Calu3 (cell line): ENCODE measurements at places on chromosomes 2 and 18. TPM values are rescaled to one million over a fixed set of nuclear protein-coding genes. Genes with fewer than 3 reads are reported as not detected.

- no peak for DNase-seq
These were observed 662.2 kb upstream of the CNTNAP5 start for GRCh38 chr2:123362671-123363440.

Gene IL37
- total RNA-seq, result 1.9 and 2.0 TPM in 2 replicates

DNA sequence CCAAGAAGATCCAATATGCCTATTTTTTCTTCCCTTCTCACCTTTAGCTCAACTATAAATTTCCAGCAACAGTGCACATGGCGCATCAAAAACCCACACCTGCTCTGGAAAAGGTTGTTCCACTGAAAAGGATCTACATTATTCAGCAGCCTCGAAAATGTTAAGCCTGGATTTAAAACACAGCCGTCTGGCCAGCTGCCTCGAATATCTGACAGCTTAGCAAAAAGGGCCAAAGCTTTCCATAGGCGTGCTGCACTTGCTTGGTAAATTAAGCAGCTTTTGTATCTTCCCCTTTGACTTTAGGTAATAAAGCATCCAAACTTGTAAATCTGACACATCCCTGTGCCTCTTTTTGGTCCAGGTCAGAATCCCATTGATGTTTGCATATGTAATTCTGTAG is 20.5 kb downstream of the DAPL1 start:
- no peak for DNase-seq

GRCh38 chr2:172921532-172922236 is 154.0 kb upstream of the MAP3K20 start:
- no peak for DNase-seq

Gene MPPE1
- total RNA-seq, result 37.6 and 44.4 TPM in 2 replicates

GRCh38 chr18:73647391-73647790 is 500.2 kb downstream of the FBXO15 start:
- DNase-seq, result no peak

- DNase-seq, result no peak
These were observed 26.5 kb downstream of the KIF1A start for GRCh38 chr2:240793313-240794177.

DNA sequence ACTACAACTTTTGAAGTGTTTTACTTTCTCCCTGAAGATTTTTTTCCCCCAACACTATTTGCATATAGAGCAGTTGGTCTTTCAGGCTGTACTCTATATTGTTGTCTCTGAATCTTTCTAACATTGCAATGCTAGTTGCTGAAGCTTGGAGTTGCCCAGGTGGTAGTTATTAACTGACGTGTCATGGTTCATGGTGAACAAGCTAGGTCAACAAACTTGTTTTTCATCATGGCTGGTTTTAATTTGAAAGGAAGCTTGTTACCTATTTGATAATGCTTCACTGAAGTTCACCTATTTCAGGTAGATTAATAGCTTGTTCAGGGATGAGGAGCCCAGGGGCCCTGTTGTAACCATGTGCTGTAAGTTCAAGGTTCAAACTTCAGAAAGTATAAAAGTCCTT is 158.8 kb upstream of the ZEB2 start:
- no peak for DNase-seq

- DNase-seq, result no peak
These were observed 119.7 kb upstream of the NFATC1 start for GRCh38 chr18:79275992-79276391.

DNA sequence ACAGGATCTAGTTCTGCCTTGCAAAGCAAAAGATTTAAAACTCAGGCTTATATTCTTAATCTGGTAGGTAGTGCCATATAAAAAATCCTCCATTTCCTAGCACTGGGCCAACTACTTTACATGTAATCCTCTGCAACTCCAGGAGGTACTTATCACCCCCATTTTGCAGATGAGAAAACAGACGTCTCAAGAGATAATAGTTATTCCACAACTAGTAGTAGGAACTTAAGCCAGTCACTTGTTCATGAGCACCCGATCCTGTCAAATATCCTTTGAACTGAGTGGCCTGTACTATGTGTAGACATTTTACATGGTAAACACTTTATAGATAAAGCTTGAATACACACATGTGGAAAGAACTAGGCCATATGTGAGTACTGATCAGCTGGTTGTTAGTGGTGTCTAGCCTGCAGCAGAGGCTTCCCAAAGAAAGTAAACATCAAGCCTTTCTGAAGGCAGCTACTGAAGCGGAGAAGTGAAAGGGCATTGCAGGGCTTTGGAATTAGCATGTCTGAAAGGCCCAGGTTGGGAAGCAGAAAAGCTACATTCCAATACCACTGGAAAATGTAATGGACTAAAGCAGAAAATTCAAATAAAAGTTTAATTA is 48.0 kb downstream of the NAB1 start:
- no peak for DNase-seq

DNA sequence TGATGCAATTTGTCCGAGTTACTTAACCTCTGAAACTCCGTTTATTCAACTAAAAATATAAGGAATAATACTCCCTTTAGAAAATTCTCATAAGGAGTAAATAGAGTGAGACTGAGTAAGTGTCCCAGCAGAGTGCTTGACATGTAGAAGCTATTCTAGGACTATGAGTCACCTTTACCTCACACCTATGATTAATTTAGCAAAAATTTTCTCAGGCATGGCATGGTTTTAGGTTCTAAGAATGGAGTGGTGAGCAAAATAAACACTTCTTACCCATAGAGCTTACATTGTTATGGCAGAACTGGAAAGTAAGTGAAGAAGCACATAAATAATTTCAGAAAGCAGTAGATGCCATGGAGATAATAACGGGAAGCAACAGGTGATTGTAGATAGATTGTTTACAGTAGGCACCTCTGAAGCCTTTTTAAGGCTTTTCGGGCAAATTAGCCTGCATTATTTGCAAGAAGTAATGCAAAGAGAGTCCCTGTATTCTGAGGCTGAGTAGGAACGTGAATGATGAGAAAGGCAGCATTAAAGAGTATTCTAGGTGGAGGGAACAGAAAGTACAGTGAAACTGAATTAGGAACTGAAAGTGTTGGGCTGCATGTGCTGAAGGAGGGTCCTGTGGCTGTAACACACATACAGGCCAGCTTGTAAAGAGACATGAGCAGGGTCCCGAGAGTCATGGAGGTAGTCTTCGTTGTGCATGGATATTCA is 209.2 kb downstream of the ZNF407 start:
- peak; percentile 14 for DNase-seq

- no peak for DNase-seq
These were observed 83.6 kb upstream of the BCL2L11 start for GRCh38 chr2:111037128-111037527.

GRCh38 chr2:216189410-216189809 is 80.3 kb downstream of the XRCC5 start:
- DNase-seq, result no peak

DNA sequence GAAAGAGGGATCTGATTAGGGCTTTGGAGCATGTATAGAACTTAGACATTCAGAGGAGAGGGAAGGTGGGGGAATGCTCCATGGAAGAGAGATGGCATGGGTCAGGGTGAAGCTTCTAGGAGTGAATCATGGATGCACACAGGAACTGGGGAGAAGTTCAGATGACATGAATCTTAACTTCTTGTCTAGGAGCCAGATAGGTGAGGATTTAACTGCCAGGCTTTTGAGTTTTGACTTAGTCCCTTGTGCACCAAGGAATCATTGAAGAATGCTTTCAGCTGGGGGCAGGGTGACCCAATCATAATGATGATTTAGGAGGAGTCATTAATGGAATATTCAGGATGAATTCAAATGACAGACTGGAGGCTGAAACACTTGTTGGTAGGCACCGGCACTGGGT is 48.7 kb downstream of the ACYP2 start:
- DNase-seq, result no peak

DNA sequence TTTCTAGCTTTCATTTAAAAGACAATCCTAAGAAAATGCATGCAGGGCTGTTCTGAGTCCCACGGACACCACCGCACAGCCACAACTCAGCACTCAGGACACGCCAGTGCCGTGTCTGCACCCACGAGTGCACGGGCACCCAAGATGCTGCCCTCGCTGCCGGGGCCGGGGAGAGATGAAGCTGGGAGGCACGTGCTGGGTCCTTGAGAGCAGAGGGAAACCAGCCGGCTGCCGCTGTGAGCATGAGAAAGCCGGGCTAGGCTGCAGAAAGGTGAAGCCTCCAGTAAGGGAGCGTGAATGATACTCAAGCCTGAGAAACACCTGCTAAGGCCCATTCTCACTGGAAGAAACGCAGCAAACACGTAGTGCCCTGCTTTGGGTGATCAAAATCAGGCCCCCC is 4.8 kb downstream of the COPS9 start:
- no peak for DNase-seq

GRCh38 chr2:233982421-233983121 is 65.4 kb downstream of the TRPM8 start:
- no peak for DNase-seq
